ENCODE measurements at places on chromosomes 5 and 9.

DNA sequence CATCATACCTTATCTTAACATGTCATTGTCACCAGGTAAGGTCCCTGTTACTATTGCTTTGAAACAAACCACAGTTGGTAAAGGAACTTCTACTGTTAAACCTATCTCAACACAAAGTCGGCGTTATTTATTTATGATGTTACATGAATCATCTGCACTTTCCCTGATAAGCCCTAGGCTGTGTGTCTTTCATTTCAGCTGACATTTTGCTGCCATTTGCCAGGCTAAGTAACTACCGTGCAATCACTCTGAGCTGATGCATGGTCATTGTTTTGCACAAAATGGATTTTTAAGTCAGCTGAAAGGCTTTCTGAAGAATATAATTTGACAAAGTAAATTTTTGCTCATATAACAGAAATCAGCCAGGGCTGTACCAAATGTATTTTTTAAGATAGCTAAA is 546.5 kb downstream of the ZNF608 start:
- no peak for DNase-seq

- no peak for DNase-seq
Observed at GRCh38 chr9:20184541-20184940, 395.7 kb upstream of the SLC24A2 start.

DNA sequence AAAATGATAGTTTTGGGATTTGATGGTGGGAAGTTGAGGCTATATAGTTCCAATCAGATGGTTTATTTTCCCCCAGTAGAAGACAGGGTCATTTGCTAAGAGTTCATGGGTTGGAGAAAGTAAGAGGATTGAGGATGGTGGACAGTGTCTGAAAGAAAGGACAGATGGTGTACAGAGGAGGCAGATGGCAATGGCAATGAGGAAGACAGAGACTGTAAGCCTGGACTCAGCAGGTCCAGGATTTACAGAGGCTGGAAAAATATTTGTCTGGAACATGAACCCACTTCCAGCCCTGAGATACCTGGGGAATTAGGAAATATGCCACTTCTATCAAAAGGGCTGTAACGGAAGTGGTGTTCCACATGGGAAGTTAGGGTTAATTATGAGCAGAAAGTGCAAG is 84.5 kb downstream of the PCSK1 start:
- DNase-seq, result no peak

DNA sequence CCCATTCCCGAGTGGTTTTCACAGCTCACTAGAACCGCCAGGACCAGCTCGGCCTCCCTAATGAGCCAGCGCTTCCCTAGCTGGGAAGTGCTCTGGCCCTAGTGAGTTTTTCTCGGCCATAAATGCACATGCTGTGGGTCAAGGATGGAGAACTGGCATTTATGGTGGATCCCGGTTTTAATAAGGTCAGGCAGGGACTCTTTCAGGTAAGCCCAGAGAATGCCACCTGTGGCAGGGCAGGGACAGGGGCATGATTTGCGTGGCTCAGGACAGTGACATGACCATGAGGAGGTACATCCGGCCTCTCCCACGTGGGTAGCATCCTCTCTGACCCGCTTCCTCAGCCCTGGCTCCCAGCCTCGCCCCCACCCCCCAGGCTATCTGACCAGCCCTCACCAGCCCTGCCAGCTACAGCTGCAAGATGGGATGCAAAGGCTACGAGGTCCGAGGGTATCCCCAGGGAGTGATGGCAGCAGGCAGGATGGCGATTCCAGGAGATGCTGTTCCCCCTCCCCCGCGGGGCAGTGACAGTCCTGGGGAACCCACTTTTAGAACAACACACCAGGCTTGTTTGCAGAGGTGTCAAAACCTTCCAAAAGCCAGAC is 60.3 kb upstream of the ADAMTS2 start:
- DNase-seq, result no peak

DNA sequence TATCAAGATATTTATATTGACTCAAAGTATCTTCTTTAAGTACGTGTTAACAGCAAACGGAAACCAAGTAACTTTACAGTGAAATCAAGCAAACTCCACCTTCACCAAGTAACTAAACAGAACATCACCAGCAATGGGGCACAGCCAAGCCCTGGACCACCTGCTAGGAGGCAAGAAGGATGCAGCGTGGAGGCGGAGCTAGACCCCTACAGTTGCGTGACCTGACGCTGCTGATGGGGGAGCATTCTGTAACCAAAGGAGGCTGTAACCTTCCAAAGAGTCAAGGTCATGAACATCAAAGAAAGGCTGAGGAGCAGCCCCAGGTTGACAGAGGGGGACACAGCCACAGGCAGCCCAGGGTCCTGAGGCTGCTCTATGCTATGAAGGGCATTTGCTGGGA is 6.1 kb downstream of the VAV2 start:
- DNase-seq, result no peak

DNA sequence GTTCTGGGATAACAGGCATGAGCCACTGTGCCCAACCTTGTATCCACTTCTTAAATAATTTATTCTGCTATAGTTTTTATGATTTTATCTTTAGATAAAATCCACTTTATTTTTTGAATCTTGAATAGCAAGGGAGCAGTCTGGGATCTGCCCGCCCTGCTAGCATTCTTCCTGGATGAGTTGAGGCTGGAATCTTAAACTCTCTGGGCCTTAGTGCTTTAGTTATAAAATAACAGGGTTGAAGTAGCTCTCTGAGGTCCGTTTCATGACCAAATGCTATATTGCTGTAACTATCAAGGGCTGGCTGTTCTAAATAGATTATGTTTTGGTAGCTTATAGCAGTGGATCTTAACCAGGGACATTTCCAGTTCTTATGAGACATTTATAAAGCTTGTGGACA is 20.8 kb downstream of the ACER2 start:
- DNase-seq, result no peak

DNA sequence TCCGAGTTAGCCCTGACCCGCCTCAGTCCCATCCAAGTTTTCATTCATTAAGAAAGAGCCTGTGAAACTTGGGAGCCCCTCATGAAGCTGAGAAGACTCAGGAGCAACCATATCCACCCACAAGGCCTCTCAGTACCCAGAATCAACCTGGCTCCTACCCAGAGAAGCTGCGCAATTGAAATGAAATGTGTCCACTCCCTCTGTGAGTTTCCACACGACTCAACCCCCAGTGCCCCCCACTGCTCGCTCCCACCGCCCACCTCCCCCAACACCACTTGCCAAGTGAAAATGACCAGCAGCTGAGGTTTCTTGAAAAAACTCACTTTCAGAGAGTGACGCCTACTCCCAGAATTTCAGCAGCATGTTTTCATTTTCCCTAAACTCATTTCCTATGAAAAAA is 104.6 kb downstream of the CDK5RAP2 start:
- no peak for DNase-seq

All from stimulated activated CD4-positive, alpha-beta T cell treated with anti-CD3 and anti-CD28 coated beads, Interleukin-4, amount 100 ng/mL, for 24 hours (primary cell).